ENCODE measurements at places on chromosomes 5 and 9. TPM values are rescaled to one million over a fixed set of nuclear protein-coding genes. Genes with fewer than 3 reads are reported as not detected.

Gene SLC6A18
- total RNA-seq: not detected

Gene SOX30
- not detected for total RNA-seq

Gene NUTM2F
- not detected for total RNA-seq

Gene DMRT2
- total RNA-seq: 0.12 TPM

Gene SV2C
- 0.02 TPM for total RNA-seq

Gene IL13
- total RNA-seq: not detected

Gene ADCY2
- not detected for total RNA-seq

Gene HDHD3
- total RNA-seq: 19.7 TPM

Gene MORN5
- total RNA-seq: not detected

Gene PDGFRB
- 0.13 TPM for total RNA-seq

Gene PCDHB13
- 0.20 TPM for total RNA-seq
